ENCODE measurements at places on chromosomes 11 and 22. TPM values are rescaled to one million over a fixed set of nuclear protein-coding genes. Genes with fewer than 3 reads are reported as not detected.

Gene OR56A1
- not detected for polyA plus RNA-seq

Gene TTC38
- polyA plus RNA-seq: 10.8 TPM

Gene DEFB131B
- not detected for polyA plus RNA-seq

Gene PNPLA3
- 0.15 TPM for polyA plus RNA-seq

Gene DEPDC7
- polyA plus RNA-seq: not detected

All from B cell (primary cell).